ENCODE measurements at places on chromosomes 7 and 10. TPM values are rescaled to one million over a fixed set of nuclear protein-coding genes. Genes with fewer than 3 reads are reported as not detected.

- no peaks in the 10 kb centered on the region for H3K36me3 ChIP-seq
- no peak for DNase-seq
- no peaks in the 10 kb centered on the region for H3K27me3 ChIP-seq
- peaks cover 17% of the 10 kb centered on the region for H3K4me1 ChIP-seq
- H3K4me3 ChIP-seq, result no peak within 1 kb of the TSS
Measured at GRCh38 chr10:88851706-88852105, at the start of gene ANKRD22. ANKRD22 (minus strand) TSS chr10:88851844; CDS start chr10:88851607, 237 bp downstream.

DNA sequence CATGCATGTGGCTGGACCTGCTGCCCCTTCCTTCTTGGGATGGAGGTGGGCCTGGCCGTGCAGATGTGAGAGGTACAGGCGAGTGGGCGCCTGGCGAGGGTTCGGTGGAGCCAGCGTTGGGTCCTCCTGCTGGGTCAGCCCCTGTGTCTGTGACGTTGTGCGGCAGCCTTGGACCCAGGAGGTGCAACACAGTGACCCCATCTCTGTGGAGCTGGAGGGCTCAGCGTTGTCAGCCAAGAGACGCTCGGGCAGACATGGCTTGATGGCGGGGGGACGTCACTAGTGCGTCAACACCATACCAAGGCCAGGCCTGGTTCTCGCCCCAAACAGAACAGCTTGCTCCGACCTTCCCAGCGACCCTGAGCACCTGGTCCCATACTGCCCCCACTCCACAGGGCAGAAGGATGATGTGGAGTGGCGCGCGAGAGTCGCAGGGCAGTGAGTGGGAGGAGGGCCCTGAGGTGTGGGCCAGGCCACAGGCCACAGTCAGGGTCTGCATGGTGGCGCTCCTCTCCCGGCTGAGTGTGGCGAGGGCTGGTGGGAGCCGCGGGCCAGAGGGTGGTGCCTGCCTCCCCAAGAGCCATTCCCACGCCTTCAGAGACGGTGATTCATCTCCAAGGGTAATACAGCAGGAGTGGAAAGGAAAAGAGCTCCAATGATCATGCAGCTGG, 184.4 kb downstream of the DNAJB6 start:
- no peaks in the 10 kb centered on the region for H3K4me1 ChIP-seq
- no peak for DNase-seq
- no peaks in the 10 kb centered on the region for H3K36me3 ChIP-seq
- H3K27ac ChIP-seq, result no peak overlapping the region
- H3K27me3 ChIP-seq, result peaks cover 19% of the 10 kb centered on the region

- H3K27ac ChIP-seq, result no peak overlapping the region
- H3K4me1 ChIP-seq, result peaks cover 15% of the 10 kb centered on the region
- H3K4me3 ChIP-seq, result peak overlapping the region; percentile 6
- no peaks in the 10 kb centered on the region for H3K27me3 ChIP-seq
- peaks cover 4% of the 10 kb centered on the region for H3K36me3 ChIP-seq
- no peak for DNase-seq
Measured at GRCh38 chr7:73740771-73741170, 2.2 kb upstream of the ABHD11 start.

- H3K4me3 ChIP-seq, result no peak overlapping the region
- no peaks in the 10 kb centered on the region for H3K36me3 ChIP-seq
- no peak for DNase-seq
- H3K27me3 ChIP-seq, result peaks cover 4% of the 10 kb centered on the region
- no peak overlapping the region for H3K27ac ChIP-seq
Measured at GRCh38 chr10:131996466-131997365, 15.0 kb upstream of the BNIP3 start.

DNA sequence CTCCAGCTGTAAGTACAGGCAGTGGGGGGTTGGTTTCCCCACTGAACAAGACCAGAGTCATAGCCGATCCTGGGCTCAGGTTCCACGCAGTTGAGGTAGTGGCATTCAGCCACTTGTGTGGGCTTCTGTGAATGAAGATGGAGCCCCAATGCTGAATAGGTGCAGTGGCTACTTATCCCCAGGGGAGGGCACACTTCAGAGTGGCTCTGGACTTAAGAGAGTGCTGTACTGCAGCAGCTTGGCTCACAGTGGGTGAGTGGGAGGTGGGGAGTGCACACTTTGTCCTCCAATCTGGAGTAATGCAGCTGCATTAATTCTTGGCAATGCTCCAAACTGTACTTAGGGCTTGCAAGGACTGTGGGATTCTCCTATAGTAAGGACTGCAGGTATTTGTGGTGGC, 81.9 kb downstream of the BUB3 start:
- H3K4me3 ChIP-seq, result no peak overlapping the region
- H3K4me1 ChIP-seq, result peaks cover 8% of the 10 kb centered on the region
- H3K27me3 ChIP-seq, result no peaks in the 10 kb centered on the region
- H3K36me3 ChIP-seq, result peaks cover 12% of the 10 kb centered on the region

DNA sequence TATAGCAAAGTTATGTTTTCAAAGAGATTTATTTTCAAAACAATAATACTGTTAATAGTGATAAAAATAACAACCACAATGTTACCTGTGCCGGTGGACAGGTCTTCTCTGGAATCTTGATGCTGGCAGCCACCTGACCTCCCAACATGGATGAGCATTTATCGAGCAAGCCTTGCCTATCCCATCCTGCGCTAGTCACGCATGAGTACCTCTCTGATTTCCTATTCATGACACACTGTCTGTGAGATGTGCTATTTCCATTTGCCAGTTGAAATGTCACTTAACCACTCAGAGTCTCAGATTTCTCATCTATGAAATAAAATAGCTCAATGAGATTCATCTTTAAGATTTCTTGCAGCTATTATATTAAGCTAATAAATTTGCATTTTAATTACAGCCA, 341.2 kb upstream of the VWC2 start:
- no peak overlapping the region for H3K27ac ChIP-seq
- no peaks in the 10 kb centered on the region for H3K36me3 ChIP-seq
- no peak for DNase-seq
- H3K27me3 ChIP-seq, result no peaks in the 10 kb centered on the region
- no peak overlapping the region for H3K4me3 ChIP-seq
- H3K4me1 ChIP-seq, result no peaks in the 10 kb centered on the region

DNA sequence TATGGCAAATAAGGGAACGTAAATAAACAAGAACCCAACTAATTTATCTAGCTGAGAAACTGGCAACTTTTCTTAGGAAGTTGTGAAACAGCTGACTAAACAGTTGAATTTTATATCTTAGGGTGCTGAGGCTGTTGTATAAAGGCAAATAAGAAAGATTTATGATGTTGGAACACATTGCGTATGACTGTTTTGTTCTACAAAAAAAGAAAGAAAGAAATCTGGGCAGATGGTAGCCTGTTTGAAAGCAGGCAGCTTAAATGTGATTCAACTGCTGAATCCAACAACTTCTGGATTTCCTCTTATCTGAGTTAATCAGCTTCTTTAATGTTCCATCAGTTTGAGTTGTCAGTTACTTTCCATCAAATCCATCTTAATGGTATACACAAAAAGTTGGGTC, 214.5 kb downstream of the SNX13 start:
- no peaks in the 10 kb centered on the region for H3K4me1 ChIP-seq
- peaks cover 1% of the 10 kb centered on the region for H3K27me3 ChIP-seq
- DNase-seq, result no peak
- no peak overlapping the region for H3K27ac ChIP-seq
- H3K4me3 ChIP-seq, result no peak overlapping the region

GRCh38 chr7:80643336-80643915, 5.0 kb downstream of the CD36 start:
- H3K27ac ChIP-seq, result no peak overlapping the region
- H3K4me3 ChIP-seq, result no peak overlapping the region
- DNase-seq, result no peak
- H3K4me1 ChIP-seq, result no peaks in the 10 kb centered on the region

GRCh38 chr10:3493621-3494020, 291.4 kb downstream of the KLF6 start:
- H3K27ac ChIP-seq, result no peak overlapping the region
- H3K36me3 ChIP-seq, result no peaks in the 10 kb centered on the region
- H3K27me3 ChIP-seq, result peaks cover 30% of the 10 kb centered on the region
- no peaks in the 10 kb centered on the region for H3K4me1 ChIP-seq
- H3K4me3 ChIP-seq, result no peak overlapping the region

DNA sequence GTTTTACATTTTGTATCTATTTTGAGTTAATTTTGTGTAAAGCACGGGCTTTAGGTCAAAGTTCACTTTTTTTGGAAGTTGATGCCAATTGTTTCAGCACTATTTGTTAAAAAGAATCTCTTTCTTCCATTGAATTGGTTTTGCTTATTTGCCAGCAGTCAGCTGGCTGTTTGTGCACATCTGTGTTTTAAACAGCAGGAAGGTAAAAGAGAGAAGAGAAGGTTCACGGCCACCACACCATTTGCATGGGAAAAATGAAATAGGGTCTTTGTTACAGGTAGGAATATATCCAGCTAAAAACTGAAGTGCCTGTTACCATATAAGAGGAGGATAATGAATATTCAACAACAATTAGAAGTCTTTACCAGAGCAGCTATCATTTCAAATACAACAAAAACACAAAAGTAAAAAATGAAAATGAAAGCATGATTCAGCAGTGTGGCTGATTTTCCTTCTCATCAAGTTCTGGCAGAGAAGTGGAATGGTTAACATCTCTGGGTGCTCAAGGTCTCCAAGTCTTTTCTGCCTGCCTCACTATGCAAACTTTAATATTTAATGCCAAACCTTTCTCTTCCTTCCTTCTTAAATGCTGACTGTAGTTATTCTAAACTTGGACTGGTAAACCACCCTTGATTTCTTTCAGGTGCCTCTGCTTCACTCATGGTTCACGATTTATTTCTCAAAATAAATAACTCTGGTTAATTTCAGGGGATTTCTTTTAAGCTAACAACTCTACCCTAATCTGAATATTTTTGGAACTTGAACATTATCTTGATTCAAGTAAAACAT, 841.5 kb downstream of the GRM8 start:
- DNase-seq, result no peak
- H3K36me3 ChIP-seq, result no peaks in the 10 kb centered on the region
- H3K27me3 ChIP-seq, result no peaks in the 10 kb centered on the region
- no peak overlapping the region for H3K4me3 ChIP-seq
- H3K27ac ChIP-seq, result no peak overlapping the region
- no peaks in the 10 kb centered on the region for H3K4me1 ChIP-seq

DNA sequence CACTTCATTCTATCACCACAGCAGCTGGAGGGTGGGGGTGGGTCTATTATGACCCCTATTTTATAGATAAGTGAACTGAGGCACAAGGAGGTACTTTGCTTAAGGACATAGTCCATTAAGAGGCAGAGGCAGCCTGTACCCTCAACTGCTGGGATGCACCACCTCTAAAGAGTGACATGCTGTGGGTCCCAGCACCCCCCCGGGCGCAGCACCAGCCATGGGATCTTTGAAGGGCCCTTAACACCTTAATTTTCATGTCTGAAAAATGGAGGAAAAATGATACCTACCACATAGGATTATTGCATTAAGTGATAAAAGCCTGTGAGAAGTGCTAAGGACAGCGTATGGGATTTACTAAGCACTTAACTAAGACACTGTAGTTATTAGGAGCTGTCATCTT, 15.4 kb downstream of the ADCYAP1R1 start:
- H3K27ac ChIP-seq, result no peak overlapping the region
- no peak overlapping the region for H3K4me3 ChIP-seq
- no peaks in the 10 kb centered on the region for H3K4me1 ChIP-seq
- no peaks in the 10 kb centered on the region for H3K27me3 ChIP-seq

The HTR5A gene
- total RNA-seq, result not detected

The MKLN1 gene
- total RNA-seq, result 37.3 TPM

The CNPY1 gene
- not detected for total RNA-seq

The CNNM1 gene
- total RNA-seq, result 0.08 TPM
